ENCODE measurements at places on chromosomes 12 and 14.

- H3K27me3 ChIP-seq: no peaks in the 10 kb centered on the region
- H3K36me3 ChIP-seq: no peaks in the 10 kb centered on the region
- no peaks in the 10 kb centered on the region for H3K4me1 ChIP-seq
- H3K4me3 ChIP-seq: no peak overlapping the region
Observed at GRCh38 chr12:32181498-32182175, 75.0 kb downstream of the BICD1 start.

- peak overlapping the region; percentile 52 for H3K27ac ChIP-seq
- H3K4me3 ChIP-seq: peak overlapping the region; percentile 23
- H3K4me1 ChIP-seq: peaks cover 9% of the 10 kb centered on the region
- H3K36me3 ChIP-seq: no peaks in the 10 kb centered on the region
- DNase-seq: peak; percentile 54
- H3K27me3 ChIP-seq: no peaks in the 10 kb centered on the region
Observed at GRCh38 chr12:131896080-131896810, 1.8 kb downstream of the ULK1 start.

DNA sequence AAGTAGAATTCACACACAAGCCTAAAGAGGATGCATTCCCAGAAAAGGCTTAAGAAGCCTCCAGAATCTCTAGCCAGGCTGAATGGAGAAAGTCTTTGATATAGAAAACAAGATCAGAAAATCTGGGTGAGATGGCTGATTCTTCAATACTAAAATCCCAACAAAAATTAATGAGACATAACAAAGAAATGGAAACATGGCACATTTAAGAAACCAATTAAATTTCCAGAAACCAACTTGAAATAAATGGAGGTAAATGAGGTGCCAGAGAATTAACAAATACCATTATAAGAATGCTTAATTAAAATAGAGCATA is 51.9 kb downstream of the CPSF6 start:
- no peaks in the 10 kb centered on the region for H3K36me3 ChIP-seq
- H3K4me3 ChIP-seq: no peak overlapping the region
- no peaks in the 10 kb centered on the region for H3K4me1 ChIP-seq

GRCh38 chr12:56061982-56062381 is 18.0 kb upstream of the ERBB3 start:
- no peaks in the 10 kb centered on the region for H3K4me1 ChIP-seq
- H3K4me3 ChIP-seq: no peak overlapping the region
- H3K36me3 ChIP-seq: no peaks in the 10 kb centered on the region
- H3K27ac ChIP-seq: no peak overlapping the region
- H3K27me3 ChIP-seq: no peaks in the 10 kb centered on the region

- no peak overlapping the region for H3K4me3 ChIP-seq
- H3K27me3 ChIP-seq: no peaks in the 10 kb centered on the region
- no peak for DNase-seq
Observed at GRCh38 chr12:53076461-53076860, 2.7 kb downstream of the SPRYD3 start.

GRCh38 chr14:93146119-93146518 is 30.4 kb upstream of the ITPK1 start:
- no peaks in the 10 kb centered on the region for H3K36me3 ChIP-seq
- no peaks in the 10 kb centered on the region for H3K27me3 ChIP-seq
- H3K4me1 ChIP-seq: no peaks in the 10 kb centered on the region
- DNase-seq: no peak

GRCh38 chr14:67487937-67488893 is at the start of gene TMEM229B:
TMEM229B (minus strand) TSS chr14:67488721; CDS start chr14:67473923, 14,798 bp downstream.
- no peaks in the 10 kb centered on the region for H3K27me3 ChIP-seq
- peaks cover 20% of the 10 kb centered on the region for H3K36me3 ChIP-seq
- H3K4me3 ChIP-seq: peak within 1 kb of the TSS; percentile 74
- H3K4me1 ChIP-seq: peaks cover 52% of the 10 kb centered on the region

DNA sequence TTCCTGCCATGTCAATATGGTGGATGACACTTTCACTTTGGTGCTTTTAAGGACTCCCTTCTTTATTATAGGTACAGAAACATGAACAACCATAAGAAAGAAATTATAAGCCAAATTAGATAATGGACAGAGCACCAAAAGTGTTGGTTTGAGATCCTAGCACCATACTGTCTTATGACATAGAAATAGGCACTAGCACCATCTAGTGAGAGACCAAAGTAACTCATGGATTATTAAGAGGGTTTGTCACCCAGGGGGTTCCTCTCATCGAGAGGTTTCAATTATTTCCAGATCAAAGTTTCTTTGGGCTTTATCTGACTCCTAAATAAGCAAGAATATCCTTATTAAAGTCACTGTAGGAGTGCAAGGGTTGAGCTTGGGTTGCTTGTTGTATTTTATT is 153.0 kb upstream of the DIO2 start:
- H3K27me3 ChIP-seq: no peaks in the 10 kb centered on the region
- no peak overlapping the region for H3K27ac ChIP-seq
- no peaks in the 10 kb centered on the region for H3K4me1 ChIP-seq
- DNase-seq: no peak
- no peaks in the 10 kb centered on the region for H3K36me3 ChIP-seq
- no peak overlapping the region for H3K4me3 ChIP-seq

- H3K4me1 ChIP-seq: no peaks in the 10 kb centered on the region
- no peak overlapping the region for H3K27ac ChIP-seq
- H3K36me3 ChIP-seq: no peaks in the 10 kb centered on the region
- no peaks in the 10 kb centered on the region for H3K27me3 ChIP-seq
- DNase-seq: no peak
Observed at GRCh38 chr12:39240587-39240986, 202.3 kb downstream of the KIF21A start.

DNA sequence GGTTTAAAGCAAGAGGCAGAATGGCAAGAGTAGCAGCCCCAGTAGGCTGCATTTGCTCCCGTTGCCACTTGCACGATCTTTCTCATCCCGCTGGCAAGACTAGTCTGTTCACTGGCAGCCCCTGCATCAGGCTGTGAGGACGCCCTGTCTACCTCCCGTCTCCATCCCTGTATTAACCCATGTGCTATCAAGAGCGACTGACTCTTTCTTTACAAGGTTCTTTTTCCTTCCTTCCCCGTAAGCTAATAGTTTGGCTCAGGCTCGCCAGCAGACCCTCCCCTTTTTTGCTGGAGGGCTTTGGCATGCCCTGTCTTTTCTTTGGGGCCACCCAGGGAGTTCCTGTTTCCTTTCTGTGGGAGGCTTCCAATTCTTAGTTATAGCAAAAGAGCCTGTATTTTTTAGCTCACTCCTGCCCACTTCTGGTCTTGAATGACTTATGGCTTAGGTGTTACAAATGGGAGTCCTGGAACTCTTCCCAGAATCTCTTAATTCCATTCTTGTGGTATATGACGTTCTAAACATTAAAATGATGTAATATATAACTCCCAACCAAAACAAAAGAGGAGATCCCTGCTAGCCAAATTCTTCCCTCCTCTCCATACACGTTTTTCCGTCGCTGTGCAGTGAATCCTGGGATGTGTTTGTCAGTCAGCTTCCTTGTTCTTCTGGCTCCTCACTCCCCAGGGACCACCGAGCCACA is 149.0 kb downstream of the PRKCH start:
- peaks cover 90% of the 10 kb centered on the region for H3K4me1 ChIP-seq
- H3K27ac ChIP-seq: peak overlapping the region; percentile 66
- no peak overlapping the region for H3K4me3 ChIP-seq
- no peak for DNase-seq
- H3K27me3 ChIP-seq: no peaks in the 10 kb centered on the region

DNA sequence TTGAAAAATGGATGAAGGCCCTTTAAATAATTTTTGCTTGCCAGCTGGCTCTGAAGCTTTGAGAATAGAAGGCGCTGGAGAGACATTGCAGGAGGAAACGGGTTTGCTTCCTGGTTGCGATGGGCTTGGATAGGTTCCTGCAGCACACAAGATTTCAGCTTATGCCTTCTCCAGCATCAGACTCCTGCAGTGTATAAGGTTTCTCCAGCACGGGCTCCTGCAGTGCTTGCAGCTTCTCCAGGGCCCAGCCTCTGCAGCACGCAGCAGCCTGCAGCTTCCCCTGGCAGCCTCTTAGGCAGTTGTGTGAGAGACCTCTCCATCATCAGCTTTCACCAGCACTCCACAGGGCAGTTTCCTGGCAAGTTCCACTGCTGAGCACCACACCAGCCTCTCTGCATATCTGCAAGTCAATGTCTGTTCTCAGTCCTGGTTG is 78.7 kb upstream of the ZDHHC17 start:
- DNase-seq: no peak
- no peak overlapping the region for H3K27ac ChIP-seq
- no peaks in the 10 kb centered on the region for H3K27me3 ChIP-seq
- H3K36me3 ChIP-seq: no peaks in the 10 kb centered on the region

DNA sequence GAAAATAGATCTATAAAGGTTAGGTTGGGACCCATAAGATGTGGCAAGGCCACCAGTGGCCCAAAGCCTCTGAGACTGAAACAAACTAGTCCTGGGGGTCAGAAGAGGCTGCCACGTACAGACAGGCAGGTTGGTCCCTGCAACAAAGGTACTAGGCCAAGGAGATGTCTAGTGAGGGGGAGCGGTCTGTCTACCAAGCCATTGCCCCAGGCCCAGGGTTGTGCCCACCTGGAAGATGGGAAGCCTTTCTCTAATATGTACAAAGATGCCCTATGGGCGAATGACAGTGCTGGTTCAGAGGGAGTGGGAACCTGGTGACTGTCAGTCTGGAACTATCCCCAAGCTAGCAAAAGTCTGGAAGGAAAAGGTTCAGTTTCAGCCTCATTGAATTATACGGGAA is 233.2 kb downstream of the RBM19 start:
- no peaks in the 10 kb centered on the region for H3K36me3 ChIP-seq
- H3K4me3 ChIP-seq: no peak overlapping the region
- no peaks in the 10 kb centered on the region for H3K27me3 ChIP-seq
- H3K4me1 ChIP-seq: no peaks in the 10 kb centered on the region

GRCh38 chr14:69204753-69205152 is 13.5 kb downstream of the EXD2 start:
- H3K27ac ChIP-seq: no peak overlapping the region
- no peaks in the 10 kb centered on the region for H3K4me1 ChIP-seq
- no peak overlapping the region for H3K4me3 ChIP-seq

GRCh38 chr14:104717646-104718045 is 6.4 kb upstream of the ADSS1 start:
- H3K27me3 ChIP-seq: no peaks in the 10 kb centered on the region
- H3K4me3 ChIP-seq: no peak overlapping the region
- no peaks in the 10 kb centered on the region for H3K4me1 ChIP-seq
- H3K27ac ChIP-seq: no peak overlapping the region
- no peak for DNase-seq

- no peaks in the 10 kb centered on the region for H3K27me3 ChIP-seq
- H3K36me3 ChIP-seq: no peaks in the 10 kb centered on the region
- no peak for DNase-seq
- H3K4me3 ChIP-seq: no peak overlapping the region
Observed at GRCh38 chr12:84585776-84586395, 326.7 kb downstream of the SLC6A15 start.

DNA sequence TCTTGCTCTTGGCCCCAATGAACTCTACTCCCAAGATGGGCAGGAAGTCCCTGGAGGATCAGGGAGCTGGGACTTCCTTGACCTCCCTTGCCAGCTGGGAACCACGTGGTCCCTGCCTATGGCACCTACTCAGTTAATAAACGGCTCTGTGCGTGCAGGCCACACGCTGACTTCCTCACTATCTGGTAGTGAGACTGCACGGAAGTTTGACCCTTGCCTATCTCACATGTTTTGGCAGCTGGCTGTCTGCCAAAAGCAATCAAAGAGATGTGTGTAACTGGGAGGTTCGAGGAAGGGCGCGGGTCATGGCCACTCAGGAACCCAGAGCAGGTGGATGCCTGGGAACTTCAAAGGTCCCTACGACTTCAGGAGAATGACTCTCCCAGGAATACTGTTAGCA is 57.9 kb downstream of the RFLNA start:
- H3K27ac ChIP-seq: no peak overlapping the region
- no peaks in the 10 kb centered on the region for H3K27me3 ChIP-seq
- no peaks in the 10 kb centered on the region for H3K4me1 ChIP-seq
- no peak for DNase-seq
- peaks cover 52% of the 10 kb centered on the region for H3K36me3 ChIP-seq

GRCh38 chr12:22340143-22340542 is 5.6 kb upstream of the ST8SIA1 start:
- no peak for DNase-seq
- no peaks in the 10 kb centered on the region for H3K27me3 ChIP-seq
- peaks cover 7% of the 10 kb centered on the region for H3K4me1 ChIP-seq
- H3K27ac ChIP-seq: no peak overlapping the region
- no peak overlapping the region for H3K4me3 ChIP-seq

DNA sequence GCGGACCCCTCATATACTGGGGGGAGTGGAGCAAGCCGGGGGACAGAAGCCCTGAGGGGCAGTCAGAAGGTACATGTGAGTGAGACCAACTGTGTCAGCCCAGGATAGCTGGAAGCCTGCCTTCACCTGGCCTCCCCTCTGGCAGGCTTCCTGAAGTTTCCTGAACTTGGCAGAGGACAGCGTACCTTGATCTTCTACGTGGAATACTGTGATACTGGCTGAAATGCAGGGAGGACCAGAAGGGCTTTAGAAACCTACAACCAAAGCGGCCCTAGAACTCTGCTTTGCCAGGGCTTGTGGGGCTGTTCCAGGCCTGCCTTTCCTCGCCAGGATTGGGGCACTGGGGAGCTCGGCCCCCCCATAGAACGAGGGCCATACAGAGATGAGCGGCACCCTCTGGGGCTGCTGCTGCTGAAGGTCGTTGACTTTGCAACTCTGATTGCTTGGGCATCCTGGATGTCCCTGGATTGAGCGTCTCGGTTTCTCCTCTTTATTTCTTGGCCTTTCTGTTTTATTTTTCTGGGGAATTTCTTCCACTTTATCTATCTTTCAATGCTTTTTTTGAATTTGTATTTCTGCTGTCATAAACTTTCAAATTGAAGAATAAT is 66.5 kb downstream of the SLC25A47 start:
- H3K27me3 ChIP-seq: no peaks in the 10 kb centered on the region
- H3K27ac ChIP-seq: no peak overlapping the region

DNA sequence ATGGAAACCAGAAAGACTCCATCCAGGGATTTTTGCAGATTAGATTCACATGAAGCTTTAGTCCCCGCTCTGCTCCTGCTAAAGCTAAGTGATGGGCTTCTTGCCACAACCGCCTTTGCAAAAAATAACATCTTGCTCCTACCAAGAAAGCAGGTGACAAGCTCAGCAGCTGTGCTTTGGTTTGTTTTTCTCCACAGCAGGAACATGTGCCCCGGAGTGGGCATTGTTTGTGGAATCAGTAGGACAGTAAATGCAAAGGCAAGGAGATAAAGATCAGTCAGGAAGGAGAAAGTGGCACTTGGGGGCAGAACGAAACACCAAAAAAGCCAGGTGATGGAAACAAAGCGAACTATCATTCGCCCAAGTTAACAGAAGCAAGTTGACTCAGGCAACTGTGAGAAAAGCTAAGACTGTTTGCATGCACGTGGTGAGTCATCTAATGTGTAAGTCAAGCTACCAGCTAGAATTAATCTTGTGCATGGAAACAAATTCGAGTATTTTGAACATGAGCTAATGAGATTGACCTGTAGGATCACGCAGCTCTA is 165.5 kb upstream of the PLXNC1 start:
- no peaks in the 10 kb centered on the region for H3K36me3 ChIP-seq
- DNase-seq: no peak
- H3K27ac ChIP-seq: no peak overlapping the region
- no peak overlapping the region for H3K4me3 ChIP-seq
- no peaks in the 10 kb centered on the region for H3K27me3 ChIP-seq
- H3K4me1 ChIP-seq: no peaks in the 10 kb centered on the region

Measured in CD4-positive, alpha-beta memory T cell (primary cell).